ENCODE measurements at places on chromosomes 1 and 21. TPM values are rescaled to one million over a fixed set of nuclear protein-coding genes. Genes with fewer than 3 reads are reported as not detected.

GRCh38 chr1:221078260-221078965 is 199.2 kb downstream of the HLX start:
- H3K27me3 ChIP-seq = no peaks in the 10 kb centered on the region
- no peaks in the 10 kb centered on the region for H3K4me1 ChIP-seq
- no peaks in the 10 kb centered on the region for H3K36me3 ChIP-seq

DNA sequence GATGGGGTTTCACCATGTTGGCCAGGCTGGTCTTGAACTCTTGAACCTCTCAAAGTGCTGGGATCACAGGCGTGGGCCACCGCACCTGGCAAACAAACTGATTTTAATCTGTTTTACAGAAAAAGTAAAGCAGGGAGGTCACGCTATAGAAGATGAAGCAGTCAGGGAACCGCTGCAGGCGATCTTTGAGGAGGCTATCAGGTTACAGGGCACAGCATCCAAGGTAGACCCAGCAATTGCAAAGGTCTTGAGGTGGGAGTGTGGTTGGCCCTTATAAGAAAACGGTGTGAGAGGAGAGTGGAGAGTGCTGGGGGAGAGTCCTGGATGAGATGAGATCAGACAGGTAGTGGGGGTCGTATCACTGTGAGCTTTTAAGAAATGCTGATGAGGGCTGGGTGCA is 2.6 kb upstream of the TMCO4 start:
- H3K27ac ChIP-seq = no peak overlapping the region

The ATAD3C gene
- total RNA-seq = 0.72 TPM

GRCh38 chr1:94463056-94463764 is 45.0 kb downstream of the ABCD3 start:
- H3K4me1 ChIP-seq = no peaks in the 10 kb centered on the region
- H3K36me3 ChIP-seq = peaks cover 2% of the 10 kb centered on the region
- H3K4me3 ChIP-seq = no peak overlapping the region
- no peak overlapping the region for H3K27ac ChIP-seq

The TRIM67 gene
- 5.2 TPM for total RNA-seq

The PLCH2 gene
- total RNA-seq = 3.3 TPM

- DNase-seq = no peak
- no peaks in the 10 kb centered on the region for H3K36me3 ChIP-seq
- no peak overlapping the region for H3K27ac ChIP-seq
- H3K27me3 ChIP-seq = no peaks in the 10 kb centered on the region
Measured at GRCh38 chr1:172627702-172628101, 31.2 kb upstream of the FASLG start.

GRCh38 chr1:239308701-239309333 is 77.6 kb upstream of the CHRM3 start:
- no peak for DNase-seq
- H3K27me3 ChIP-seq = no peaks in the 10 kb centered on the region
- H3K4me1 ChIP-seq = no peaks in the 10 kb centered on the region
- no peak overlapping the region for H3K27ac ChIP-seq
- H3K36me3 ChIP-seq = no peaks in the 10 kb centered on the region
- H3K4me3 ChIP-seq = no peak overlapping the region

GRCh38 chr21:33847588-33848248 is 67.9 kb downstream of the ATP5PO start:
- no peak for DNase-seq
- no peak overlapping the region for H3K4me3 ChIP-seq
- H3K27me3 ChIP-seq = no peaks in the 10 kb centered on the region
- peaks cover 26% of the 10 kb centered on the region for H3K4me1 ChIP-seq
- no peak overlapping the region for H3K27ac ChIP-seq
- peaks cover 22% of the 10 kb centered on the region for H3K36me3 ChIP-seq

DNA sequence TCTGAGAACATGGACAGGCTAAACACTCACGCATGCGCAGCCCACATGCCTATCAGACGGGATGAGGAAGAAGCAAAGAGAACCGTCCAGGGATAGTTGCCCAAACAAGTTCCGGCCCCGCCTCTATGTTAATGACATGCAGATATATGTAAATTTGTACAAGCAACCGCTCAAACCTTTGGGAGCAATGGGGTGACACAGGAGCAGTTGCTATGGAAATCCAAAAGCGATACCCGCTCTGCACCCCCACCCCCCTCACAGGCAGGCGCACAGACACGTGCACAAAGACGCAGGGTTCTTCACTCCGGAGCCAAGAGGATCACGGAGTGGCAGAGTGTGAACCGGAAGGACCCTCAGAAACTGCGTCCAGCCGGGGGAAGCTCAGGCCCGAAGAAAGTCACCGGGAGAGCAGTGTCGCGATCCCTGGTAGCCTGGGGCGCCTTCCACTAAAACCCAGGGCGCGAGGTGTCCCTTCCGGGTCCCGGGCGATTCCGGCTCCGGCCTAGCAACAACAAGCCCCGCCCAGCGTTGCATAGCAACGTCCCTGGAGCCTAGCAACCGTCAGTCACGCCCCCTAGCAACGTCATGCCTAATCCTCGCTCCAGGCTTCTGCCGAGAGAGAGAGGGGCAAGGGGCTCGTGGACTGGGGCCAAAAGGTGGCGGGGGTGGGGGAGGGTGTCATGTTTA is 24.1 kb upstream of the ADGRB2 start:
- no peaks in the 10 kb centered on the region for H3K27me3 ChIP-seq
- H3K4me3 ChIP-seq = peak overlapping the region; percentile 58
- DNase-seq = peak; percentile 88
- H3K4me1 ChIP-seq = peaks cover 54% of the 10 kb centered on the region
- no peaks in the 10 kb centered on the region for H3K36me3 ChIP-seq
- peak overlapping the region; percentile 94 for H3K27ac ChIP-seq

- no peaks in the 10 kb centered on the region for H3K27me3 ChIP-seq
- no peak overlapping the region for H3K27ac ChIP-seq
- no peaks in the 10 kb centered on the region for H3K4me1 ChIP-seq
- no peaks in the 10 kb centered on the region for H3K36me3 ChIP-seq
- H3K4me3 ChIP-seq = no peak overlapping the region
Measured at GRCh38 chr1:119351997-119352396, 16.6 kb upstream of the HAO2 start.

DNA sequence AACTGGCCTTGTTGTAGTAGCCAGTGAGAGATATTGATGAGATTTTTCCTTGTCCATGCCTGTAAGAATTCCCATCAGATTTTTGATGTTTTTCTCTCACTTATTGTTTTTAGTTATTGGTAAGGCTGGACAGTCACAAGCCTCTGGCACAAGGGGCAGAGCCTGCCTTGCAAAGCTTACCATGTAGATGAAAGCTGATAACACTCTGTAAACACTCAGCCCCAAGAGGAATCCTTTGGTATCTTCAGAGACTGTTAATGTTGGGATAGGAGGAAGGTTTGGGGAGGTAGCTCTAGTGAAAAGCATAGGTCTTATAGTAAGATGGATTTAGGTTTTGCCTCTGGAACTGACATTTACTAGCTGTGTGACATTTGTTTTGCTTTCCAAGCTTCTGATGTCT is 37.7 kb downstream of the MARK1 start:
- no peaks in the 10 kb centered on the region for H3K4me1 ChIP-seq
- no peak overlapping the region for H3K27ac ChIP-seq
- DNase-seq = no peak
- no peak overlapping the region for H3K4me3 ChIP-seq
- no peaks in the 10 kb centered on the region for H3K36me3 ChIP-seq

- no peak within 1 kb of the TSS for H3K4me3 ChIP-seq
- no peaks in the 10 kb centered on the region for H3K36me3 ChIP-seq
- H3K27ac ChIP-seq = no peak within 1 kb of the TSS
- H3K4me1 ChIP-seq = no peaks in the 10 kb centered on the region
- no peak for DNase-seq
Measured at GRCh38 chr1:158754420-158754819, at the start of gene OR6K6. TSS of gene OR6K6 (plus strand) at chr1:158754720. CDS start at chr1:158754888, 168 bp downstream.

GRCh38 chr1:25445993-25446538 is 15.4 kb downstream of the MACO1 start:
- H3K27ac ChIP-seq = no peak overlapping the region
- no peaks in the 10 kb centered on the region for H3K27me3 ChIP-seq
- H3K36me3 ChIP-seq = peaks cover 9% of the 10 kb centered on the region
- no peak overlapping the region for H3K4me3 ChIP-seq

DNA sequence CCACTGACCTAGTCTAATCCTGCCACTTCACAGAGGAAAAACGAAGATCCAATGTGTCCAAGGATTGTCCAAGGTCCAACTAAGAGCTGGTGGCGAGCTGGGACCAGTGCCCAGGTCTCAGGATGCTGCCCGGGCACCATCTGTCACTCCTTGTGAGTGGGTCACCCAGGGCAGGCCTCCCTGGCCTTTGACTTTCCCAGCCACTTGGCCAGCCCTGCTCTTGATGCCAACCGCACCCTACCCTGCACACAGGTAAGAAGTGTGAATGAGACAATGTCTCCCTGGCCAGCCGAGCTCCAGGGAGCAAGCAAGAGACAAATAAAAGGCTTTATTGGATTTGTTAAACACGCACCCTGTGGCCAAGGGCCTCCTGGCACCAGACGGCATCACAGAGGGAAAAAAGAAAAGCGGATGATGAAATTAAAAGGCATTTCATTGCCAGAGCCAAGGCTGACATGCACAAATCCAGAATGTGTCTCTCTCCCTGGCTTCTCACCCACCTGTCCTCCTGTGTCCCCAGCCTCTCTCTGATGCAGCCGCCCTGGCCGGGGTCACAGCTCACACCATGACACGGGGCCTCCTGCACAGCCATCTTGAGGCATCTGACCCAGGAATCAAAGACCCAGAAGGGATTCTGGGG is 72.8 kb downstream of the CAMK2N1 start:
- H3K27ac ChIP-seq = no peak overlapping the region
- no peak for DNase-seq
- H3K27me3 ChIP-seq = no peaks in the 10 kb centered on the region
- no peaks in the 10 kb centered on the region for H3K36me3 ChIP-seq

The SPRR1B gene
- not detected for total RNA-seq

The KCNK2 gene
- 70.4 TPM for total RNA-seq

DNA sequence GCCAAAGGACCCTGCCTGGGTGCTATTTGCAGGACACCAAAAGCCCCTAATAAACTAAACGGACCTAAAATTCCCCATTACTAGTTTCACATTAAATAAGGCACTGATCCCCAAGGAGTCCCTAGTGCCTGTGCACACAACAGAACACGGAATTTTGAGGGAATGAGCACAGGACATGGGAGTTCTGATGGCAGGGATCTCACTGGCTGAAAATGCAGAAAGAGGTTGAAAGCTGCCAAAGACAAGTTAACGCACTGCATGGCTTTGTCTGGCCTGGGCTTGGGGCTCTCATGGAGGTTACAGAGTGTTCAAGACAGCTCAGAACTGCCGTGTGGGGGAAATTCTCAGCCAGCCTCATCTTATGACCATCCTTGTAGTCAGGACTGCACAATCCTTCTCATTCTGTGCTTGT is 15.6 kb upstream of the ATP1B1 start:
- no peak overlapping the region for H3K4me3 ChIP-seq
- H3K36me3 ChIP-seq = no peaks in the 10 kb centered on the region
- no peak for DNase-seq

The ETV3L gene
- total RNA-seq = 0.11 TPM

GRCh38 chr1:55702064-55702463 is 486.9 kb upstream of the USP24 start:
- H3K4me1 ChIP-seq = peaks cover 4% of the 10 kb centered on the region
- H3K27ac ChIP-seq = no peak overlapping the region
- DNase-seq = no peak
- H3K27me3 ChIP-seq = no peaks in the 10 kb centered on the region
- no peaks in the 10 kb centered on the region for H3K36me3 ChIP-seq

The TSPAN2 gene
- 8.9 TPM for total RNA-seq

DNA sequence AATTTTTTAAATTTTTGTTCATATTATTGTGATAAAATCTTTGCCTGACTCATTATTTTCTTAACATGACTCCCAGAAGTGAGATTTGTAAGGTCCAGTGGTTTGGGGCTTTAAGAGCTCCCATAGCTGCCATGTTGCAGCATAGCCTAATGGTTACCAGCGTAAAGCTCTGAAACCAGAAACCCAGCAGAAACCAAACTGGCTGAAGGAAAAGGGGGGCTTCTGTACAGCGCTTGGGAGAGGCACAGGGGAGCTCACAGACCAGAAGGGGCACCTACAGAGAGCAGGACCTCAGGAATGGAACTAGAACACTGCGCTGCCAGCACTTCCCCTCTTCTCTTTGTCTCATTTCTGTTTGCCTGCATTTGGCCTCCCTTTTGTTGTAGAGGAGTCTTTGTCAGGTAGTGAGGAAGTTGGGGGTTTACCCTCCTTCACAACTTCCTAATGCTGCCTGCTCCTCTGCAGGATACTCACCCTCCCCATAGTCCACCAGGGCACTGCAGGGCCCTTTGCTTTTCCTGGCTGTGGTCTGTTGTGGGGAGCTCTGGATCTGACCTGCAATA is 2.6 kb upstream of the PYCR2 start:
- DNase-seq = no peak
- H3K27me3 ChIP-seq = no peaks in the 10 kb centered on the region
- peaks cover 28% of the 10 kb centered on the region for H3K4me1 ChIP-seq
- H3K4me3 ChIP-seq = no peak overlapping the region
- H3K27ac ChIP-seq = no peak overlapping the region

The LGR6 gene
- total RNA-seq = 1.8 TPM

The SLAMF8 gene
- total RNA-seq = 0.40 TPM

- H3K4me3 ChIP-seq = no peak overlapping the region
- no peaks in the 10 kb centered on the region for H3K4me1 ChIP-seq
- H3K27me3 ChIP-seq = no peaks in the 10 kb centered on the region
- no peak for DNase-seq
- H3K36me3 ChIP-seq = no peaks in the 10 kb centered on the region
Measured at GRCh38 chr1:180363246-180363995, 133.4 kb downstream of the LHX4 start.

The LRRC8C gene
- total RNA-seq = 19.7 TPM

GRCh38 chr1:22264464-22265341 is 121.8 kb upstream of the WNT4 start:
- no peaks in the 10 kb centered on the region for H3K36me3 ChIP-seq
- no peaks in the 10 kb centered on the region for H3K27me3 ChIP-seq
- H3K4me1 ChIP-seq = peaks cover 3% of the 10 kb centered on the region
- H3K4me3 ChIP-seq = no peak overlapping the region

- H3K27ac ChIP-seq = no peak overlapping the region
- H3K36me3 ChIP-seq = peaks cover 37% of the 10 kb centered on the region
- no peak for DNase-seq
- H3K4me3 ChIP-seq = no peak overlapping the region
- no peaks in the 10 kb centered on the region for H3K4me1 ChIP-seq
Measured at GRCh38 chr21:45178070-45178608, 103.8 kb downstream of the ADARB1 start.

DNA sequence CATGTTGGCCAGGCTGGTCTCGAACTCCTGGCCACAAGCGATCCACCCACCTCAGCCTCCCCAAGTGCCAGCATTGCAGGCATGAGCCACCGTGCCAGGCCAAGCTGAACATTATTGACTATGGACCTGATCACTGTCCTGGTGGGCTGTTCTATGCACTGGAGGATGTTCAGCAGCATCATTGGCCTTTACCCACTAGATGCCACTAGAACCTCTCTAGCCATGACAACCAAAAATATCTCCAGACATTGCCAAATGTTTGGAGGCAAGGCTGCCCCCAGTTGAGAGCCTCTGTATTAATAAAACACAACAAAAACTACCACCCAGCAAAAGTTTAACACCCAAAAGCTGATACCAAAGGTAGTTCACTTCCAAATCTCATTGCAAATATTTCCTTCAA is 110.8 kb upstream of the SOD1 start:
- DNase-seq = no peak
- H3K36me3 ChIP-seq = no peaks in the 10 kb centered on the region
- no peaks in the 10 kb centered on the region for H3K27me3 ChIP-seq
- no peak overlapping the region for H3K27ac ChIP-seq
- H3K4me1 ChIP-seq = peaks cover 4% of the 10 kb centered on the region
- no peak overlapping the region for H3K4me3 ChIP-seq

- peak overlapping the region; percentile 79 for H3K27ac ChIP-seq
- no peak for DNase-seq
Measured at GRCh38 chr1:183841550-183841949, 36.6 kb downstream of the RGL1 start.

Data from spinal cord (tissue), 10 donors.